ENCODE measurements at places on chromosomes 4 and X.

DNA sequence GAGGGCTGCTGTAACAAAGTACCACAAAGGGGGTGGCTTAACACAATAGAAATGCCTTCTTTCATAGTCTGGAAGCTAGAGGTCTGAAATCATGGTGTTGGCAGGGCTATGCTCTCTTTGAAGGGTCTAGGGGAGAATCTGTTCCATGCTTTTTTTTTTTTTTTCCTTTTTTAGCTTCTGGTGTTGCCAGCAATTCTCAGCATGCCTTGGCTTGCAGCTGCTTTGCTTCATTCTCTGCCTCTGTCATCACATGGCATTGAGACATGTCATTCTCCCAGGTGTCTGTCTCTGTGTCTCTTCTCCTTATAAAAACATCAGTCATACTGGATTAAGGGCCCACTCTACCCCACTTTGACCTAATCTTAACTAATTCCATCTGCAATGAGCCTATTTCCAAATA lies 78.6 kb upstream of the BOD1L1 start:
- DNase-seq, result no peak

DNA sequence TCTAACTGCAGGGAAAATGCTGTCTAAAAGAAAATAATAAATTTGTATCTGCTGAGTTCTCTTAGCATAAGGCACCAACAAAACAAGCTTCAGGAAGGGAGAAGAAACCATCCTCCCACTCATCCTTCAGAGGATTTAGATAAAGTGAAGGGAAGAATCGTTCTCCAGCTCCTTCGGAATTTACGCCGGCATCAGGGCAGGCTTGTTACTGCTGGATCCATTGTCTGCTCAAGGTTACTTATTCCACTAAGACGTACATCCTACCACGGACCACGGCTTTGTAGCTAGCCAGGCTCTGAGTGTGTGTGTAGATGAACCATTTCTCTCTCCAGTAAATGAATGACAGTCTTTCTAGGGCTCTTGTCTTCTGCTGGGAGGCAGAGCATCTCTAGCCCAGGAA lies 60.4 kb downstream of the HAND2 start:
- no peak for DNase-seq

- DNase-seq, result no peak
Measured at GRCh38 chr4:125522992-125523391, 208.2 kb downstream of the FAT4 start.

GRCh38 chr4:42942216-42942615 lies 49.7 kb downstream of the GRXCR1 start:
- no peak for DNase-seq

DNA sequence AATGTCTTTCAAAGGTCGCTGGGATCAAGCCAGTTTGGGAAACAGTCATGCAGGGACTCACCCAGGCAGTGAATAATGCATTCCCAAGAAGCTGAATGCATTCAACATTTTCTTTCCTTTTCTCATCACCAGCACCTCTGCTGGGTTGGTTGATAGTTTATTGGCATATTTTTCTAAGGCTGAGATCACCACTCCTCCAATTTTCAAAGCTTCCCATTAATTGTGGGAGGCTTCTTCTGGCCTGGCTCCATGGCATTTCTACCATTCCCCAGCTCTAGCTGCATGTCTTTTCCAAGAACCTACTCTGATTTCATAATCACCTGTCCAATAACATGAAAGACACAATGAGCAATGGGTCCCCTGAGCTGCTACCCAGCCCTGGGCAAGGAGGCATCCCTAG lies 35.8 kb downstream of the CHRDL1 start:
- no peak for DNase-seq

DNA sequence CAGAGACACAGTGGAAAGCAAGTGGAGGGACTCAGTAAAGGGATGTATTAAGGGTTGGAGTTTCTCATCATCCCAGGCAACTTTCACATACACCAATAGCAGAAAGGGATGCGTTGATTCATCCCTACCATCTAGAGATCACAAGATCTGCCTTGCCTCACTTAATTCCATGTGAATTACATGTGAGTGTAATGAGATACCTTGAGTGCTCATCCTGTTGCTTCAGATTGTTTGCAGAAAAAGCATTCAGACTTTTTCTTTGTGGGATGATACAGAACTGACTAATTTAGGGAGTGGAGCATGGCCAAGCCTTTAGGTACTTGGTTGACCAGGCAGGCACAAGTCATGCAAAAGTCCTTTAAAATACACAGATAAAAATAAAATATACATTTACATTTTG lies 124.8 kb upstream of the SLIT2 start:
- no peak for DNase-seq

GRCh38 chrX:136999024-136999423 lies 34.8 kb downstream of the GPR101 start:
- no peak for DNase-seq

DNA sequence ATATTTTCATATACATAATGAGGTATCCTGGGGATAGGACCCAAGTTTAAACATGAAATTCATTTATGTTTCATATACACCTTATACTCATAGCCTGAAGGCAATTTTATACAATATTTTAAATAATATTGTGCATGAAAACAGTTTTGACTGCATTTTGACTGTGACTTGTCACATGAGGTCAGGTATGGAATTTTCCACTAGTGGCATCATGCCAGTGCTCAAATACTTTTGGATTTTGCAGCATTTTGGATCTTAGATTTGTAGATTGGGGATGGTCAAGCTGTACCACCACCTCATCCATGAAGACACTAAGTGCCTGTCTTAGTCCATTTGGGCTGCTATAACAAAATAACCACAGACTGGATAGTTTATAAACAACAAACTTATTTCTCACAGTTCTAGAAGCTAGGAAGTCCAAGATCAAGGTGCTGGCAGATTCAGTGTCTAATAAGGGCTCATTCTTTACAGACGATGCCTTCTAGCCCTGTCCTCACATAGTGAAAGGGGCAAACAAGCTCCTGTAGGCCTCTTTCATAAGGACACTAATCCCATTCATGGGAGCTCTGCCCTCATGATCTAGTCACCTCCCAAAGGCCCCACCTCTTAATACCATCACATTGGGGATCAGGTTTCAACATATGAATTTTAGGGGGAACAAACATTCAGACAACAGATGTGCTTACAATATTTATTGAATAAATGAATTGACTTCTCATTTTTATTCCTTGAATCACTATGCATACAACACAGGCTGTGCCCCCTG lies 9.4 kb downstream of the NUDT6 start:
- DNase-seq, result no peak

GRCh38 chr4:184890499-184890898 lies 64.7 kb upstream of the ACSL1 start:
- no peak for DNase-seq

DNA sequence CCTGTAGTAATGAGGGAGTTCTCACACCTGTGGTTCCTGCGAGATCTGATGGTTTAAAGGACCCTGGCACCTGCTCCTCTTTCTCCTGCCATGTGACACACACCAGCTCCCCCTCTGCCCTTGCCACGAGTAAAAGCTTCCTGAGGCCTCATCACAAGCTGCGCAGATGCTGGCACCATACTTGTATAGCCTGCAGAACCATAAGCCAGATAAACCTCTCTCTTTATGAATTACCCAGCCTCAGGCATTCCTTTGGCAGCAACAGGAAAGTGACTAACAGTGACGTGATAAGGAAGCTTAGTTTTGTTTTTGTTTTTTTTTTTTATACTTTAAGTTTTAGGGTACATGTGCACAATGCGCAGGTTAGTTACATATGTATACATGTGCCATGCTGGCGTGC lies 130.9 kb downstream of the AFAP1 start:
- DNase-seq, result no peak

DNA sequence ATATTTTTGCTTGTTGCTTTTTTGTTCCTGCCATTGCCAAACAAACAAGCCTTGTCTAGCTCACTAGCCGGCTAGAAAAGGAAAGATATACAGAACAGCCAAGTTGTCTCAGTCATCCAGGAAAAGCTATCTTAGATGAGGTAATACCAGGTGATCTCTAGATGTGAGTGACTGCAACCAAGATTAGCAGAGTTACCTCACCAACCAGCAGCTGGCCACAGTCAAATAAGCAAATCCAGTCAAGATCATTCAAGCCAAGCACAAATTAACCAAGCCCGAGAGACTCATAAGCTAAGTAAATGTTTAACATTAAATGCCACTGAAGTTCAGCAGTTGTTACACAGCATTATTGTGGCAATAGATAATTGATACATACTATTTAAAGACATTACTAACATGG lies 108.6 kb downstream of the CENPC start:
- DNase-seq, result no peak

GRCh38 chrX:34659575-34659974 lies 2.5 kb upstream of the TMEM47 start:
- DNase-seq, result no peak

- no peak for DNase-seq
Measured at GRCh38 chr4:184215709-184216328, 1.9 kb downstream of the ENPP6 start.

GRCh38 chr4:83636930-83637329 lies 101.0 kb downstream of the GPAT3 start:
- DNase-seq, result no peak

- no peak for DNase-seq
Measured at GRCh38 chr4:110046588-110047049, 133.9 kb downstream of the EGF start.

- no peak for DNase-seq
Measured at GRCh38 chr4:122170775-122171174, 18.6 kb downstream of the BLTP1 start.

- no peak for DNase-seq
Measured at GRCh38 chr4:71784569-71785197, 804 bp upstream of the GC start.

DNA sequence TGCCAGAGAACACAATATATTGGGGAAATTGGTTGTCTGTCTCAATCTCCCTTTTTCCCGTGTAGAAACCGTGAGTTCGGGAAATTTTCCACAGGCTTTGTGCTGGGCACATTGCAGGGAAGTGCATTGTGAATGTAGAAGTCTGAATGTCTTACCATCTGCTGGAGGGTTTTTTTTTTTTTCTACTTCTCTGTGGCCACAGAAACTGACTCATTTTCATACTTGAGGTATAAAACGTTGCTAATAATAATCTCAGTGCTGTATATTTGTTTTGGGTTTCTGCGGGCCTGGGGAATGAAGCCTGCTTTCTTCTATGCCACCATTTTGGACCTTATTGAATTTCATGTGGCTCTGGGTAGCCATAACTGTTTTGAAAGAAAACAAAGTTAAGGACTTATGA lies 1001.2 kb downstream of the STIM2 start:
- DNase-seq, result no peak

- DNase-seq, result no peak
Measured at GRCh38 chrX:25968920-25969319, 169.2 kb upstream of the MAGEB18 start.

DNA sequence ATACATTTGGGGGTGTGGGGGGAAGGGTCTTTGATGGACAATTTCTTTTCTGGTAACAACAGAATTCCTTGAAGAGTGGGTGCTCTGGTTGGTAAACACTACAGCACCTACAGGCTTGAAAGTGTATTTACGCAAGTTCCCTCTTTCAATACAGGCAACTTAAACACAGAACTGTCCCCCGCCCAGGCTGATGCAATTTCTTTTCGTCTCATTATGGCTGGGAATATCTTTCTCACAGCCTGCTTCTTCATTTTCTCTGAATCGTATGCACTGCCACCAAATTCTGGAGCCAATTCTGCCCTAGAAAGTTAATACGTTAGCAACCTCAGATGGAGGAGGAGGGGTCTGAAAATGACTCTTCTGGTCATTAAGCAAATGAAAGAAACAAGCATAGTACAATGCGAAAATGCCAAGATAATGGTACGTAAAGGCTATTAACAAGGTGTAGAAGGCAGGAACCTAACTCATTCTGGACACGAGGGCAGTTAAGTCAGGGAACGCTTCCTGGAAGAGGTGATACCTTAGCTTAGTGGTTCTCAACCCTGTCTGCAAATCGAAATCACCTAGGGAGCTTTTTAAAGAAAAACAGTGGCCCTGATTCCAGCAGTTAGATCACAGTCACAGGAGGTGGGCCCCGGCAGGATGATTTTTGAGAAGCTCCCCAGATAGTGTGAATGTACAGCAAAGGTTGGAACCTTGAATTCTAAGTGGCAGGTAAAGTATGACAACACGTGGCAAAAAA lies 1.0 kb downstream of the AGA start:
- DNase-seq, result no peak

- no peak for DNase-seq
Measured at GRCh38 chr4:24433515-24434214, 150.7 kb downstream of the DHX15 start.

DNA sequence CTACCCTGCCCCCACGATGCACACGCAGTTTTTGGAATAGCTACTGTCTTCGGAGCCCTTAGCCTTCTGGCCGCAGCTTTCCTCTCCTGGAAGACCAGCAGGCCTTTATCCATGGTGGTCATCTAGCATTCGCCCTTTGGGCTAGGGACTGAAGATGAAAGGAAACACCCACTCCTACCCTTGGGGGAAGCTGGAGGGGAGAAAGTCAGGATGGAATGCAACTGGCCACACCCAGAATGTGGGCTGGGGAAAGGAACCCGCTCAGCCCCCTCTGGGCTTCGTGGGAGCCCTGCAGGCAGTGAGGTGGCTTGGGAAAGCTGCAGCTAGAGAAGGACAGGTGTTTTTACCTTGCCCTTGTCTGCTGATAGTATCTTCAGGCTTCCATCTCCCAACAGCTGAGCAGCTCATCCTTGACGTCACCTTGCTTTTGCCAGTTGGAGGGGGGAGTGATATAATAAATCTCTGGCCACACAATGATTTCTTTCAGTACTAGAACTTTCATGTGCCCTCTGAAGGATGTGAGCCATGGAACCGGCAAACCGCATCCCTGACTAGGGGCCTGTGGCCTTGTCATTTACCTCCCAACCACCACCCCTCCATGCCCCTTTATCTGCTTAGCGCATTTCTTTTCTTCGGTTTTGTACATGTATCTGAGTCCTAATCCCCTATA lies 59.0 kb downstream of the ELF4 start:
- no peak for DNase-seq

- no peak for DNase-seq
Measured at GRCh38 chr4:8396762-8397406, 43.6 kb downstream of the ACOX3 start.
